ENCODE measurements at places on chromosomes 12 and 14. TPM values are rescaled to one million over a fixed set of nuclear protein-coding genes. Genes with fewer than 3 reads are reported as not detected.

Gene CISTR
- total RNA-seq = not detected

Gene RGS6
- total RNA-seq = 0.86 TPM

Gene RNASE3
- not detected for total RNA-seq

Gene ALDH2
- total RNA-seq = 130 TPM

Gene LGMN
- 243 TPM for total RNA-seq

Gene TSPAN19
- 0.06 TPM for total RNA-seq

Gene KRT79
- not detected for total RNA-seq

DNA sequence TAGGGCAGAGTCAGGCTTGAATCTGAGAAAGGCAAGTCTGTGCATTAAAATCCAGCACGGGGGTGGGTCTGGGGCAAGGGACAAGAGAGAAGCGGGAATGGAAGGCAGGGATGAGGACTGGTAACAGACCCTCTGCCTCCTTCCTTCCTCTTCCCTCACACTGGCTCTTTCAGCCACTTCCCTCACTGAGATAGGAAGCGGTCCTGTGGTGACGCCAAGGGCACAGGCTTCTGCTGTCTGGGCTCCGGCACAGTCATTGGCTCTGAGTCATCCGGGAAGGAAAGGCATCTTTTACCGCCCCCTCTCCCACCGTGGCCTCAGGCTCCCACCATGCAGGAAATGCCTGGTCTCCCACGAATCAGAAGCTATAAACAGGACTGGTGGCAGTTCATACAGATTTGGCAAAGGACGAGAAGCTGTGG is 70.2 kb downstream of the ETV6 start:
- H3K4me3 ChIP-seq = no peak overlapping the region
- H3K27ac ChIP-seq = peak overlapping the region; percentile 74
- no peaks in the 10 kb centered on the region for H3K27me3 ChIP-seq
- H3K36me3 ChIP-seq = no peaks in the 10 kb centered on the region

DNA sequence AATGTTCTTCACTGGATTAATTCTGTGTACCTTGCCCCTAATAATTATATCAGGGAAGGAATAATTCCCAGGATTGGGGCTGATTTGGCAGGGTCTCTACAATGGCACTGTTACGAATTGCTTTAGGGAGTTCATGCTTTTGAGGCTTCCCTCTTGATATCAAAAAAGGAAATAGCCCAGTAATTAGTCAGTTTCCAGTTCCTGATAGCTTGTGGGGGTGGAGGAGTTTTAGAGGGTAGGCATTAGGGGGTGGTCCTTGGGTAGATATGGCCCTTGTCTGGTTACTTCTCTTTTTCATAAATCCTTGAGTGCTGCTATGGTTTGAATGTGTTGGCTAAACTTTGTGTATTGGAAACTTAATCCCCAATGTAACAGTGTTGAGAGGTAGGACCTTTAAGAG is 6.1 kb upstream of the SRSF5 start:
- no peaks in the 10 kb centered on the region for H3K36me3 ChIP-seq
- H3K4me3 ChIP-seq = no peak overlapping the region
- DNase-seq = peak; percentile 66
- no peaks in the 10 kb centered on the region for H3K4me1 ChIP-seq

DNA sequence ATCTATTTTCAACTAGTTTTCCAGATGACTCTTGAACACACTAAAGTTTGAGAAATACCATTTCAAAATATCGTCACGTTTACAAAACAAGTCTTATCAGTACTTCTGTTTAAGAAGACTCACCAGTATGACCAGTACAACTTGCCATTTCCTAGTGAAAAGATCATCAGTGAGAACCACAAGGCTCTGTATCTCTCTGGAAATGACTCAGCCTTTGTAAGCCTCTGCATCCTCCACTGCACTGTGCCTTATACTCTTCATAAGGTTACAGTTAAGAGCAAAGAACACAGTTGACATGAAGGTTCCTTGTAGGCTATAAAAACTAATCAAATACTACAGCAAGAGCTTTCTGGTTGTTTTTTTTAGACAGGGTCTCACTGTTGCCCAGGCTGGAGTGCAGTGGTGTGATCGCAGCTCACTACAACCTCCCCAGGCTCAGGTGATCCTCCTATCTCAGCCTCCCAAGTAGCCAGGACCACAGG is 5.7 kb upstream of the VTI1B start:
- no peak for DNase-seq
- no peak overlapping the region for H3K4me3 ChIP-seq
- H3K27ac ChIP-seq = no peak overlapping the region
- H3K4me1 ChIP-seq = no peaks in the 10 kb centered on the region

GRCh38 chr14:89377544-89377943 is 39.5 kb downstream of the FOXN3 start:
- H3K4me1 ChIP-seq = no peaks in the 10 kb centered on the region
- DNase-seq = no peak
- H3K27me3 ChIP-seq = no peaks in the 10 kb centered on the region
- H3K36me3 ChIP-seq = no peaks in the 10 kb centered on the region
- H3K4me3 ChIP-seq = no peak overlapping the region
- H3K27ac ChIP-seq = no peak overlapping the region

GRCh38 chr12:42643881-42644579 is 54.5 kb upstream of the PRICKLE1 start:
- H3K4me1 ChIP-seq = peaks cover 11% of the 10 kb centered on the region
- no peak for DNase-seq
- H3K27ac ChIP-seq = no peak overlapping the region
- no peaks in the 10 kb centered on the region for H3K36me3 ChIP-seq
- H3K27me3 ChIP-seq = no peaks in the 10 kb centered on the region

DNA sequence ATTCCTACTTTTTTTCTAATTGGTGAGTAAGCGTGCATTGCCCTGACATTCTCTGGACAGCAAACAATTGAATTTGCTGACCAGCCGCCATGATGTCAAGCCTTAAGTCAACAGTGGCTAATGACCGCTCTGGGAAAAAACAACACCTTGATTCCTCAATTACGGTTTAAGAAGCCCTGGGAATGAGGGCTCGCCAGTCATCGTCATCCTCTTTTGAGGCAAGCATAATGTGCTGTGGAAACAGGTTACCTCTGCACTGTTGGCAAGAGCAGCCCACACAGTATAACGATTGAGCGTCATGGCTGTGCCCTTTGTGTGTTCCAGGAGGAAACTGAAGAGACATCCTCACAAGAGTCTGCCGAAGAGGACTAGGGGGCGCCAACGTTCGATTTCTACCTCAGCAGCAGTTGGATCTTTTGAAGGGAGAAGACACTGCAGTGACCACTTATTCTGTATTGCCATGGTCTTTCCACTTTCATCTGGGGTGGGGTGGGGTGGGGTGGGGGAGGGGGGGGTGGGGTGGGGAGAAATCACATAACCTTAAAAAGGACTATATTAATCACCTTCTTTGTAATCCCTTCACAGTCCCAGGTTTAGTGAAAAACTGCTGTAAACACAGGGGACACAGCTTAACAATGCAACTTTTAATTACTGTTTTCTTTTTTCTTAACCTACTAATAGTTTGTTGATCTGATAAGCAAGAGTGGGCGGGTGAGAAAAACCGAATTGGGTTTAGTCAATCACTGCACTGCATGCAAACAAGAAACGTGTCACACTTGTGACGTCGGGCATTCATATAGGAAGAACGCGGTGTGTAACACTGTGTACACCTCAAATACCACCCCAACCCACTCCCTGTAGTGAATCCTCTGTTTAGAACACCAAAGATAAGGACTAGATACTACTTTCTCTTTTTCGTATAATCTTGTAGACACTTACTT is 138.9 kb downstream of the HMGA2 start:
- H3K4me1 ChIP-seq = peaks cover 9% of the 10 kb centered on the region
- no peak overlapping the region for H3K4me3 ChIP-seq
- DNase-seq = peak; percentile 21
- no peak overlapping the region for H3K27ac ChIP-seq

DNA sequence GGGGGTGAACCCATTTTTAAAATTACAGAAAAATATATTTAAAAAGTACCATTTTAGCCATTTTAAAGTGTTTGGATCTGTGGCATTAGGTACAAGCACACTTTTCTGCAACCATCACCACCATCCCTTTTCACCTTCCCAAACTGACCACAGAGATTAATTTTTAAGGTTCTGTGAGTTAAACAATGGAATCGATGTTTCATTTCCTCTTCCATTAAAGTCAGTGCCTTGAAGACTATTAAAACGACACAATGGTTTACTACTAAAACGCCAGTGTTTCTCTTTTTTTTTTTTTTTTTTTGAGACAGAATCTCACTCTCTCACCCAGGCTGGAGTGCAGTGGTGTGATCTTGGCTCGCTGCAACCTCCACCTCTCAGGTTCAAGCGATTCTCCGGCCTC is 78.1 kb upstream of the GPR68 start:
- DNase-seq = no peak
- peaks cover 5% of the 10 kb centered on the region for H3K4me1 ChIP-seq
- peaks cover 79% of the 10 kb centered on the region for H3K27me3 ChIP-seq
- no peaks in the 10 kb centered on the region for H3K36me3 ChIP-seq
- no peak overlapping the region for H3K27ac ChIP-seq

- DNase-seq = no peak
- no peaks in the 10 kb centered on the region for H3K27me3 ChIP-seq
- H3K4me3 ChIP-seq = no peak overlapping the region
- H3K36me3 ChIP-seq = no peaks in the 10 kb centered on the region
- H3K4me1 ChIP-seq = peaks cover 14% of the 10 kb centered on the region
Measured at GRCh38 chr14:39459795-39460478, 27.7 kb upstream of the FBXO33 start.

- H3K4me3 ChIP-seq = no peak overlapping the region
- no peaks in the 10 kb centered on the region for H3K4me1 ChIP-seq
- no peak for DNase-seq
- no peak overlapping the region for H3K27ac ChIP-seq
Measured at GRCh38 chr14:57009585-57010515, 199.6 kb upstream of the OTX2 start.

DNA sequence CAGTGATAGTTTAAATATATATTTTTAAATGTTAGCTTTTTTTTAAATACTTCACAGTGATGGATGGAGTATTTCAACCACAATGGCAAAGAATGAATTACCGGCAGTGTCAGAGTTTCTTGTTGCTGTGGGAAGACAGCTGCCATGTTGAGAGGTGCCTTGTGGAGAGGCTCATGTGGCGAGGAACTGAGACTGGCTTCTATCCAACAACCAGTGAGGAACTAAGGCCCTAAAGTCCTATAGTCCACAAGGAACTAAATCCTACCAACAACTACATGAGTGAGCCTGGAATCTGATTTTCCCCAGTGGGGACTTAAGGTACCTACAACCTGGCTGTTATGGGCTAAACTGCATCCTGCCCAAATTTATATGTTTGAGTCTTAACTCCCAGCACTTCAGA is 220.2 kb upstream of the PLEKHG7 start:
- no peak for DNase-seq
- no peak overlapping the region for H3K27ac ChIP-seq
- H3K4me1 ChIP-seq = peaks cover 6% of the 10 kb centered on the region
